ENCODE measurements at places on chromosomes 1 and 21.

DNA sequence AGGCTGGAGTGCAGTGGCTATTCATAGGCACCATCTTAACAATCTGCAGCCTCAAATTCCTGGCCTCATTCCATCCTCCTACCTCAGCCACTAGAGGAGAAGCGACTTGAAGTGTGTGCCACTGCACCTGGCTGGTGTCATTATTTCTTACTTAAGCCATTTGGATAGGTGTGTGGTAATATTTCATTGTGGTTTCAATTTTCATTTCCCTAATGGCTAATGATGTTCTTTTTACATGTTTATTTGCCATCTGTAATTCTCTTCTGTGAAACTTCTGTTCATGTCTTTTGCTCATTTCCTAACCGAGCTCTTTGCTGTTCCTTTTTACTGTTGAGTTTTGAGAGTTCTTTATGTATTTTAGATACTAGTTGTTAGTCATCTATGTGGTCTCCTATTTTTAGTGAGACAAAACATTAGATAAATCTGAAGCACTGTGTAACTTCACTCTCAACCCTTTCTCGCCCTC, 66.8 kb downstream of the SLC27A3 start:
- peak; percentile 8 for DNase-seq

- no peak for DNase-seq
Measured at GRCh38 chr1:193654951-193655735, 468.7 kb upstream of the B3GALT2 start.

- peak; percentile 9 for DNase-seq
Measured at GRCh38 chr1:35085421-35085820, 6.2 kb downstream of the ZMYM1 start.

GRCh38 chr1:54652168-54652567, 10.6 kb downstream of the MROH7 start:
- DNase-seq, result no peak

DNA sequence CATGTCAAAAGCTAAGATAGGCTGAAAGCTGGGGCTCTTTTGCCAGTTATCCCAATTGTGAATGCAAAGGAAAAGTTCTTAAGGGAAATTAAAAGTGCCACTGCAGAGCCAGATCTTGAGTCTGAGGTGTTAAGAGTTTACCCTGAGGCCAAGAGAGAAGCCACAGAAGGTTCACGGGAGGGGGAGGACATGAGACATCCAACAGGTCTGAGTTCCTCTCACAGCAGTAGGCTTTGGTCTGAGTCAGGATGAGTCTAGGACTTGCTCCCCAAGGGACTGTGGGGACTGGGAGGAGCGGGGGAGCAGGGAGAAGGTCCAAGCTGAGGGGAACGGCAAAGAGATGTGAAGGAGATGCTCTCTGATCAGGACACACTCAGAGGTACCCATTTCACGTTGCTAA, 411.2 kb upstream of the CAMK1G start:
- DNase-seq, result no peak

DNA sequence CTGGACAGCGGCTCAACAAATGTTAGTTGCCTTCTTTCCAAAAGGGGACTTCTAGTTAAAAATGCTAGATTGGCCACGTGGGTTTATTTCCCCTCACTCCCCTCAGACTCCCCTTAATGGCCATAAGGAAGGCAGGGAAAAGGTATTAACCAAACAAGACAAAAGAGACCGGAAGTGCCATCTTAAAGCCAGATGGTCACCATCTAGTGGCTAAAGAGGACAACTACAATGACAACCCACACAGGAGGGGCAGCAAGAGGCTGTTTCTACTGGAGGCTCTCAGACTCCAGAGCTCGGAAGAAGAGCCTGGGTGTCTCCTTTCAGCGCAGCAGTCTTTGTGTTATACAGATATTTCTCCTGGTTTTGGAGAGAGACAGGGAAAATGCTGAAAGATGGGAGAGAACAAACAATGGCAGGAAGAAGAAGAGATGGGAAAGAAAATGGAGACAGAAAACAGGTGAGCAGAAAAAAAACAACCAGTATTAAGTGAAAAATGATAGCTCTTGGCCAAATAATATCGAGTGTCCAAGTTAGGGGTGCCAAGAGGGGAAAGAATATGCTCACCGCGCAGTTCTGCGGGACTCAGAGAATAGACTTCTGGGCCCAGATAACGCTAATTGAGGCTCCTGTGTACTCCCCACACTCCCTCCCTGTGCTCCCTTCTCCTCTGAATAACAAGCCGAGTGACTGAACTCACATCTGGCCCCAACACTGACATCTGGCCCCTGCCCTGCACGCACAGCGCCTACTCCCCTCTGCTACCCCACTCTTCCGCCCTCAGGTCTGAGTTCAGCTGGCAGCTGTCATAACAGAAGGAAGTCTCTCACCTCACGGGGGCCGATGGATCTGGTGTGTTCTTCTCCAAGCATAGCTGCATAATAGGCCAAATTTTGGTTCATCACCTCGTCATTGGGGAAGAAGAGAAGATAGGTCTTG, 9.6 kb downstream of the P3H1 start:
- peak; percentile 73 for DNase-seq

GRCh38 chr1:16145030-16145661, 10.7 kb downstream of the EPHA2 start:
- peak; percentile 71 for DNase-seq

DNA sequence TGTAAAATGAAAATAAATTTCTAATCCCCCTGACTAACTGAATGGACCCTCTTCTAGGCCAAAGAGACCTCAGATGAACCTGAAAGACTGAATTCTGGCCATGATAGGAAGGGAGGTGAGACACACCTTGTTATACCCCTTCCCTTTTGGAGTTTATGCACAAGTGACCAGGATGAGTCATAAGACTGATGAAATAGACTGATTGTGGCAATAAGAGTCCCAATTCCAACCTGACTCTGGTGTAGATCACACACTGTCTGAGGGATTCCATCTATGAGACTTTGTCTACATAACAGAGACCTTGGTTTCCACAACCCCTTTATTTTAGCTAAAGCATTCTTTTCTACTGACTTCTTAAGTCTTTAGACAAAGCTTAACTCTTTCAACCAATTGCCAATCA, 13.5 kb upstream of the OR2G2 start:
- no peak for DNase-seq

DNA sequence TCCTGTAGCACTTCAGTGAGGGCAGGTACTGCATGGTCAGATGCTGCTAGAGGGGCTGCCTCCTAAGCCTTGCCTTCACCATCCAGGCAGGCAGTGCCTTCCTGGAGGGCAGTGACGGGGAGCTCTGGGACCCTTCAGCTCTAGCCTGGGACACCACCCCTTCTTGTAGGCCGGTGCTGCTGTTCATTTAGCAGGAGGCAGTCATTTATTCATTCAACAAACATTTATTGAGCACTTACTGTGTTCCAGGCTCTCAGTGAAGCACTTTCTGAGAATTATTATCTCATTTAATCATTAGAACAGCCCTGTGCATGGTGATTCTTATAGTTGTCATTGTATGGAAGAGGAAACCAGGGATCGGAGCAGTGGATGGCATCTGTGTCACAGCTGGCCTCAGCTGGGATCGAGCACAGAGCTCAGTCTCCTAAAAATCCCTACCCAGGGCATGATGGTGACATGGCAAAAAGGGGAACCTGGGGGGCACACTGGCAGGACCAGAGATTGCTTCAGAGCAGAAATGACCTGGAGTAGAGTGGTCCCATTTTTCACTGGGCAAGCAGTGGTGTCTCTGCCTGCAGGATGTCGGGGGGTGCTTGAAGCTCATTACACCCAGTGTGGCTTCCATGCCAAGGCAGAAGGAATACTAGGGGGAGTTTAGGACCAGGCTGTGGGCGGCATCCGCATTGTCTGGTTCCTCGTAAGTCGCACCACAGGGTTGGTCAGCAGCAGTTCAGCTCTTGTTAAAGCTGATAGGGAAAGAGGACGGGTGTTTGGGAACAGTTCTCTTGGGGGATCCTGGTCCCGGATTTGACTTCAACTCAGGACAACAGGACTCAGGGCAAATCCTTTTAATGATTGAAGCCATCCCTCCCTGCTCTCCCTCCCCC, 28.8 kb downstream of the ARHGEF10L start:
- no peak for DNase-seq

DNA sequence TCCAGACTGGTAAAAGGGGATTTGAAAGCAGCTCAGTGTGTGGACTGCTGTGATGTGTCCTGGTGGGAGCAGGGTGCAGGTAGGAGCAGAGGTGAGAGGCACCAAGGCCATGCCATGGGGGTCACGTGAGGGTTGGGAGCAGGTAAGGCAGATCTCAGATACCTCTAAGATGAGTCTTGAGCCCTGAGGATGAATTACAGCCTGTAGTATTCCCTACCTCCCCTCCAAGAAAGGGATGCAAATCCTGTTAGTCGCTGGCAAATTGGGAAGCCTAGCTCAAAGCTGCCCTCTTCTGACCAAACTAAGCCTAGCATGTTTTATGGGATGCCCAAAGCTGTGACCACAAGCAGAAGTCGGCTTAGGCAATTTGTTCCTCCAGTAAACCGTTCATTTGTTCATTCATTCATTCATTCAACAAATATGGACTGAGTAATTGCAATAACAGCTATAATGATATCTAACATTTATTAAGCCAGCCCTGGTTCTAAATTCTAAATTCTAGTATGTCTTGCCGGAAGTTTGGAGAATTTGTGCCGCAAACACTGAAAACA, 3.9 kb upstream of the NUAK2 start:
- peak; percentile 78 for DNase-seq

DNA sequence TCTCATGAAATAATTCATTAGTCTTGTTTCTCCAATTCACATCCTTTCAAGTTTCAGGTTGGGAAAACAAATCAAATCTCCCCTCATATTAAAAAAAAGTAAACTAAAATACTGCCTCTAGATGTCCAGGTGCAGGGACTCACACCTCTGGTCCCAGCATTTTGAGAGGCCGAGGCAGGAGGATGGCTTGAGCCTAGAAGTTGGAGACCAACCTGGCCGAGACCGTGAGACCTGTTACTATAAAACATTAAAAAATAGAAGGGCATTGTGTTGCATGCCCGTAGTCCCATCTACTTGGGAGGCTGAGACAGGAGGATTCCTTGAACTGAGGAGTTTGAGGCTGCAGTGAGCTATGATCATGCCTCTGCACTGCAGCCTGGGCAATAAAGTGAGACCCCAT, 61.9 kb downstream of the ST6GALNAC5 start:
- DNase-seq, result no peak

DNA sequence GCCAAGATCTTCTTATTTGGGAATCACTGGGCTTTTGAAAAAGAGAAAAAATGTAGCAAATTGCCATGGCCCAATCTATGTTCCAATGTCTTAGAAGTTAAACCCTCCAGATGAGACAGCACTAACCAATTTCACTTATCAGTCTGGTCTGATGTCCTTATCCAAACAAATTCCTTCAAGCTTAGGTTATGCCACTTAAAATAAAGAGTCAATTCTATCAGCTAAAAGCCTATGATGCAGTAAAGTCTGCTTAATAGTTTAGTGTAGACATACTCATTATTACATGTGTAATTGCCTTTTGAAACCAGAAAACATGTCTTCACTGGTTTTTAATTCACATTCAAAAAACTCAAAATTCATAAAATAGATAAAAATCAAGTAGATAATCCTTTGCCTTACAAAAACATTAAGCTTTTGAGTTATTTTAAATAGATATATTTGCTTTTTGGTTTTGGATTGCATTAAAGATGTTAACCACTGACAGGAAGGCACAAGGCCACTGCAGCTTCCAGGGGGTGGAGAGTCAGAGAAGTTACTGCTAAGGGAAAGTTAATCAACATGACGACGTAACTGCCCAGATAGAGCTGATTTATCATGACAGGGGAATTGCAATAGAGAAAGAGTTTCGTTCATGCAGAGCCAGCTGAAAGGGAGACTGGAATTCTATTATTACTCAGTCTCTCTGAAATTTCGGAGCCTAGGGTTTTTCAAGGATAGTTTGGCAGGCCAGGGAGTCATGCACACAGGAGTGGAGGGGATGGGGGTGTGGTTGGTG, 106.1 kb downstream of the MAP3K21 start:
- no peak for DNase-seq

DNA sequence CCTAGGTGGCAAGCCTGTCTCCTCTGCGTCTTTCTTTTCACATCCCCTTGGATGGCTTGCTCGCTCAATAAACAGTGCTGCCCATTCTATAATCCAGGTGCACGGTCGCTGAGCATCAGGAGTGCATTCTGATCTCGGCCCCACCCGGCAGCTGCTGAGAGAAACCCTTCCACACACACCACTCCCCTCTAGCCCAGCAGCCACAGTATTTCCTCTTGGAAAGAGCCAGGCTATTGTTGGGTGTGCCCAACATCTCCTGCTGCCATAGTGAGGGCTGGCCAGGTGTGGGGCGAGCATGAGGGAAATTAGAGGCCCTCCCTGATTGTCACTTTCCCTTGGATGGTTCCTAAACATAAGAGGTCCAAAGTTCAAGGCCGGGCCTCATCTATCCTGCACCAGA, 24.7 kb downstream of the GPA33 start:
- DNase-seq, result no peak

GRCh38 chr1:92909321-92909720, 51.9 kb downstream of the DIPK1A start:
- peak; percentile 87 for DNase-seq

- no peak for DNase-seq
Measured at GRCh38 chr1:17359031-17359430, 13.0 kb upstream of the PADI6 start.

GRCh38 chr1:245001252-245001651, 136.9 kb upstream of the HNRNPU start:
- DNase-seq, result no peak

DNA sequence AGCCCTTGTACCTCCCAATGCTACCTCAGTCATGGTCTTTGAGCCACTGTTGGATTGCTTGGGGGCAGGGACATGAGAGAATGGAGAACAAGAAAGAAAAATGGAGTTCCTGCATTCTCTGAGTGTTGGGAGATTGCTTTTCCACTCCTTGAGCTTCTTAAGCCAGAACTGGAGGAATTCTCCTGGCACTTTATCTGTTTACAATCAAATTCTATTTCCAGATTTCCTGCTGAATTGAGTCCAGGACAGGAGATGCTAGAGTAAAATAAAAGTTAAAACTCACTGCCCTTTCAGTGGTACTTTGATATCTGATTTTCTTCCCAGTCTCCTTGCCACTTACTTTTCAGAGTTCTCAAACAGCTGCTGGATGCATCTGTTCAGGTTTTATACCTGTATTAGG, 24.4 kb upstream of the DEPDC1 start:
- DNase-seq, result no peak

- DNase-seq, result no peak
Measured at GRCh38 chr1:179298952-179299351, 5.4 kb downstream of the SOAT1 start.

DNA sequence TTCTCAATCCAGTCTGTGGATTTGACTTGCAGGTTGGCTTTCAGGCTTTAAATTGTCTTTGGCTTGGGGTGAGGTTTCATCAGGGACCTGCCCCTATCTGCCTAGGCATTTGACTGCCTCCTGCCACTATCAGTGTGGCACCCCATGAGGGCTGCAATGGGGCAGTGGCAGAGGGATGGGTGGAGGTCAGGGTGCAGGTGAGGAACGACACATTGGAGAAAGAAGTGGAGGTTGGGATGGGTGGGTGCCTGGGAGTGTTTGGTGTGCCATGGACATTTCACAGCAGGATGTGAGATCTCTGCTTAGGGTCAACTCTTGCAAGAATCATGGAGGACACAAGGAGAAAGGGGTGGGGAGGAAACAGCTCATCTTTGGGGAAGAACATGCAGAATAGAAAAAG, 625.1 kb downstream of the PTPRU start:
- DNase-seq, result no peak

Data from AG10803 (cell line).